H7 (cell line): ENCODE measurements at places on chromosomes 3 and 15. TPM values are rescaled to one million over a fixed set of nuclear protein-coding genes. Genes with fewer than 3 reads are reported as not detected.

The PLSCR2 gene
- total RNA-seq = 5.1 TPM in 1 of 2 replicates, not detected in the other

The WNT7A gene
- total RNA-seq = 0.04 and 0.07 TPM in 2 replicates

The OTOL1 gene
- total RNA-seq = not detected in 2 replicates

The PIERCE2 gene
- total RNA-seq = 1.5 and 3.1 TPM in 2 replicates

The MYO5C gene
- 1.7 and 3.3 TPM in 2 replicates for total RNA-seq

The ACAP2 gene
- total RNA-seq = 27.5 and 45.9 TPM in 2 replicates

The ZIC1 gene
- total RNA-seq = 2.0 and 3.5 TPM in 2 replicates

The CCR9 gene
- not detected in 2 replicates for total RNA-seq

The CCDC51 gene
- 51.4 and 59.1 TPM in 2 replicates for total RNA-seq

The RHOV gene
- total RNA-seq = 2.0 and 2.1 TPM in 2 replicates

The KCNAB1 gene
- total RNA-seq = 0.42 TPM in 1 of 2 replicates, not detected in the other

The HACD2 gene
- 15.0 and 17.2 TPM in 2 replicates for total RNA-seq

The SLC22A14 gene
- total RNA-seq = 0.03 TPM in 1 of 2 replicates, not detected in the other

The TMOD2 gene
- 1.2 and 1.3 TPM in 2 replicates for total RNA-seq

The THRB gene
- total RNA-seq = 1.0 and 5.0 TPM in 2 replicates

The ISLR gene
- total RNA-seq = 15.1 and 20.5 TPM in 2 replicates

The PLA2G4F gene
- not detected in 2 replicates for total RNA-seq

The CD96 gene
- total RNA-seq = not detected in 2 replicates

The GOLGA6L7 gene
- not detected in 2 replicates for total RNA-seq

The OR5K3 gene
- not detected in 2 replicates for total RNA-seq

The AGBL1 gene
- total RNA-seq = not detected in 2 replicates

The GOLGA8T gene
- total RNA-seq = 0.35 and 1.1 TPM in 2 replicates

The RAD51 gene
- total RNA-seq = 14.2 and 16.1 TPM in 2 replicates

The TM4SF18 gene
- total RNA-seq = 2.6 and 4.9 TPM in 2 replicates

The FEZF2 gene
- 0.14 TPM in 1 of 2 replicates, not detected in the other for total RNA-seq

The SLC24A5 gene
- total RNA-seq = 0.07 and 0.11 TPM in 2 replicates

The TMEM108 gene
- total RNA-seq = 2.1 and 3.5 TPM in 2 replicates

The EFCC1 gene
- 0.21 and 0.81 TPM in 2 replicates for total RNA-seq

The ANXA2 gene
- 577 and 656 TPM in 2 replicates for total RNA-seq

The STRIT1 gene
- total RNA-seq = not detected in 2 replicates

The TP63 gene
- not detected in 2 replicates for total RNA-seq

The GHSR gene
- total RNA-seq = not detected in 2 replicates

The HRH1 gene
- total RNA-seq = not detected in 2 replicates

The MUC4 gene
- total RNA-seq = 3.5 and 4.0 TPM in 2 replicates

The GUCA1C gene
- not detected in 2 replicates for total RNA-seq

The SH2D7 gene
- total RNA-seq = not detected in 2 replicates

The SUSD5 gene
- 0.59 TPM in 2 replicates for total RNA-seq

The CDC25A gene
- total RNA-seq = 72.3 and 79.1 TPM in 2 replicates

The DUOXA2 gene
- total RNA-seq = not detected in 2 replicates

The CCR2 gene
- total RNA-seq = not detected in 2 replicates

The PCLAF gene
- total RNA-seq = 46.4 and 46.5 TPM in 2 replicates

The C3orf62 gene
- 0.80 and 1.3 TPM in 2 replicates for total RNA-seq

The STAB1 gene
- 0.52 and 1.3 TPM in 2 replicates for total RNA-seq

The CISH gene
- total RNA-seq = 0.96 and 1.6 TPM in 2 replicates

The TBL1XR1 gene
- total RNA-seq = 119 and 156 TPM in 2 replicates

The CA12 gene
- 0.70 and 1.9 TPM in 2 replicates for total RNA-seq

The SUCNR1 gene
- total RNA-seq = not detected in 2 replicates

The DZIP1L gene
- total RNA-seq = 10.7 and 13.6 TPM in 2 replicates

The SEMA5B gene
- 16.4 and 22.4 TPM in 2 replicates for total RNA-seq

The SLC2A2 gene
- total RNA-seq = not detected in 2 replicates

The GPR149 gene
- not detected in 2 replicates for total RNA-seq

The FSTL1 gene
- total RNA-seq = 318 and 343 TPM in 2 replicates

The ACOX2 gene
- 2.9 and 4.2 TPM in 2 replicates for total RNA-seq

The DUOX1 gene
- 0.24 and 0.37 TPM in 2 replicates for total RNA-seq

The VIPR1 gene
- total RNA-seq = 1.9 and 2.2 TPM in 2 replicates

The ALPK3 gene
- 0.59 and 0.81 TPM in 2 replicates for total RNA-seq

The LRRC31 gene
- not detected in 2 replicates for total RNA-seq
